ENCODE measurements at places on chromosomes 1 and 21.

DNA sequence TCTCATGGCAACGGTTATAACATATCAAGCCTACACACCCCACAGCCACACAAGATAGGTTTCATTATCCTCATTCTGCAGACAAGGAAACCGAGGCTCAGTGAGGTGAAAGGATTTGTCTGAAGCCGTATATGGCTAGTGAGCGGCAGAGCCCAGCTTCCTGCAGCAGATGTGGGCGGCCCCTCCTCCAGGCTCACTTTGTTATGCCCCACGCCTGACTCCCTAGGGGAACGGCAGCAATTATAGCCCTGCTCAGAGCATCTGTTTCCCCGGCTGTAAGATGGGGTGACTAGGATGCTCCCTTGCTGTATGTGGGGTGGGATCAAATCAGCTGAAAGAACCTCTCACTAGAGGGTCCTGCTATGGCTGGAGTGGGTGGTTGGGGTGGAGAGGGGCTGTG is 22.1 kb downstream of the GRHL3 start:
- no peak for DNase-seq

DNA sequence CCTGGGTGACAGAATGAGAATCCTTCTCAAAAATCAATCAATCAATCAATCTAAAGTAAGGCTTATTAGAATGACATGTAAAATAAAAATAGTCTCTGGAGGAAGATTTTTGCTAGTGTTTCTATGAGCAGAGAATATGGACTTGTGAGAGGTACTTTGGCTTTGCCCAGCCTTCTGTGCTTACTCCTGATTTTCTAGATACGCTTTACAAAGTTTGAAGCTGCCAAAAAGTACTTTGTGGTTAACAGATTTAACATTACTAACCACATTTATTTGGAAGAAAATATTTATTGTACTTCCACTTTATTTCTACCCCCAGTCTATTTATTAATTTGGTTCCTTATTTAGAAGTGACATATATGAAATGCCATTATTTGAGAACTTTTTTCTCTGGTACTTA is 41.0 kb downstream of the CEP350 start:
- DNase-seq, result no peak

DNA sequence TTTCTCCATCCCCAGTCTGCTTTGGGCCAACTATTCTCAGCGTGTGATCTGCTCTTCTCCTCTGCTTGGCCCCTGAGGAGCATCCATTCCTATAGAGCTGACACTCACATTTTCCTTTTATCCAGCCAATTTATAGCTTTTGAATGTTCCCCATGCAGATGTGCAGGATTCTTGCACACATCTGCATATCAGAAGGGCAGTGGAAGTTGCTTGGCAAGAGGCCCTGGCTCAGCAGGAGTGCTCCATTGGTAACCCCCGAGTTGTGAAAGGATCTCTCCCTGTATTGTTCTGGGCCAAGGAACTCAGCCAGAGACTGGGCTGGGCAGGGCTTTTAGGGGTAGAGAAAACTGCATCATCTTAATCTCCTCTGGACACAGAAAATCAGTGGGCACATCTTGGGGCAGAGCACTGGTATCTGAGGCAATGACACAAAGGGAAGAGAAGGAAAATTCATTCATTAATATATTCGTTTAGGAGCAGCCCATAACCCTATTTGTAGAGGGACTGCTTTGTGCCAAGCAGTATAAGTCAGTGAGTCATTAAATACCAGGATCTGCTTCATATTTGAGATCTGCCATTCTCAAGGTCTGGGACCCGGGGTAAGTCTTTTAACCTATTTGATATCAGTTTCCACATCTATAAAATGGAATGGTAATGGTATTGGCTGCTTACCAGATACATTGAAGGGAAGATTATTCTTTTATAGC is 31.0 kb upstream of the BEND5 start:
- DNase-seq, result no peak

- DNase-seq, result peak; percentile 49
Observed at GRCh38 chr1:179121159-179121938, 39.5 kb downstream of the TOR3A start.

GRCh38 chr1:24351918-24352627 is 32.9 kb downstream of the GRHL3 start:
- no peak for DNase-seq
